ENCODE measurements at places on chromosomes 12 and 14. TPM values are rescaled to one million over a fixed set of nuclear protein-coding genes. Genes with fewer than 3 reads are reported as not detected.

DPPA3 gene
- not detected for total RNA-seq

- no peaks in the 10 kb centered on the region for H3K4me1 ChIP-seq
- no peaks in the 10 kb centered on the region for H3K36me3 ChIP-seq
- peak; percentile 32 for DNase-seq
- no peak overlapping the region for H3K4me3 ChIP-seq
- H3K27ac ChIP-seq: no peak overlapping the region
- H3K27me3 ChIP-seq: no peaks in the 10 kb centered on the region
Observed at GRCh38 chr12:130423991-130424857, 86.5 kb downstream of the PIWIL1 start.

OTX2 gene
- not detected for total RNA-seq

CLEC2A gene
- not detected for total RNA-seq

GRCh38 chr12:43978556-43978955, 142.7 kb downstream of the TMEM117 start:
- no peaks in the 10 kb centered on the region for H3K27me3 ChIP-seq
- no peak overlapping the region for H3K4me3 ChIP-seq
- H3K27ac ChIP-seq: no peak overlapping the region
- no peak for DNase-seq
- H3K4me1 ChIP-seq: no peaks in the 10 kb centered on the region

DNA sequence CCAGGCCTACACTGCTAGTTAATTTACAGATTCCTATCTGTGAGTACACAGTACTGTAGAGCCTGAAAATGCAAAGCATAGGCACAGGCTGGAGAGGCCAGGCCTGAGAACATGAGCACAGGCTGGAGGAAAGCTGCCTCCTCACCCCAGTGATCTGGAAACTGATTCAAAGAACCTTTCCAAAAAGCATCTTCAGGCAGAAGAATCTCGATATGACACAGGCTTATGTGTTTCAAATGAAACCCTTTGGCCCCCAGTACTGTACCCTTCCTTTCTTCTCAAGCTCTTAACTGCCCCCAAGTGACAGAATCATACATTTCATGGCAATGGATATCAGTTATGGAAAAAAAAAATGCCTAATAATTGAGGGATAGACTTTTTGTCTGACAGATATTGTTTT, 122.0 kb downstream of the KCNC2 start:
- no peak overlapping the region for H3K4me3 ChIP-seq
- H3K27me3 ChIP-seq: no peaks in the 10 kb centered on the region
- peaks cover 3% of the 10 kb centered on the region for H3K4me1 ChIP-seq
- no peaks in the 10 kb centered on the region for H3K36me3 ChIP-seq

DNA sequence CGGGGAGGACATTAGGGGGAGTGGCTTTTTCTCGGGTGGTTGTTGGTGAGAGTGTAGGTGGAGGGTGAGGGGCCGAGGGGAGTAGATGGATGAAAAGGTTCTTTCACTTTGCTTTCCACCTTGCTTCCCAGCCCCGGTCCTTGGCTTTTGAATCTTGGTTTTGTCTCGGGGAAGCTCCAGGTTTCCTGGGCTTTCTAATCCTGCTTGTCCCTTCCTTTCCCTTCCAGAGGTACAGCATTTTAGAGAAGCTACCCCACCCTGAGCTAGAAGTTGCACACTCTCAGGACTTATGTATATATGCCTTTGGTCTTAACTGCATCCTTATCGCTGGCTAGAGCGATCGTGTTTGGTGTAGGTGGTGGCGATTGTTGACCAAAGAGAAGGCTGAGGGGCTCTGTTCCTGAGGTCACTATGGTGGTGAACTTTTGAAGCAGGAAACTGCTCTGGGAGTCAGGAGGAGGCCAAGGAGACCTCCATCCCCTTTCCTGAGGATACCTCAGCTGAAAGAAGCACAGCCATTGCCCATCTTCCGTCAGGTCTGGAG, 862 bp downstream of the PIP4K2C start:
- no peak for DNase-seq
- H3K27me3 ChIP-seq: peaks cover 16% of the 10 kb centered on the region
- H3K27ac ChIP-seq: no peak overlapping the region

GRCh38 chr14:88312257-88312656, 10.8 kb downstream of the KCNK10 start:
- DNase-seq: no peak
- no peak overlapping the region for H3K4me3 ChIP-seq
- H3K4me1 ChIP-seq: no peaks in the 10 kb centered on the region
- no peak overlapping the region for H3K27ac ChIP-seq
- H3K27me3 ChIP-seq: no peaks in the 10 kb centered on the region

DNA sequence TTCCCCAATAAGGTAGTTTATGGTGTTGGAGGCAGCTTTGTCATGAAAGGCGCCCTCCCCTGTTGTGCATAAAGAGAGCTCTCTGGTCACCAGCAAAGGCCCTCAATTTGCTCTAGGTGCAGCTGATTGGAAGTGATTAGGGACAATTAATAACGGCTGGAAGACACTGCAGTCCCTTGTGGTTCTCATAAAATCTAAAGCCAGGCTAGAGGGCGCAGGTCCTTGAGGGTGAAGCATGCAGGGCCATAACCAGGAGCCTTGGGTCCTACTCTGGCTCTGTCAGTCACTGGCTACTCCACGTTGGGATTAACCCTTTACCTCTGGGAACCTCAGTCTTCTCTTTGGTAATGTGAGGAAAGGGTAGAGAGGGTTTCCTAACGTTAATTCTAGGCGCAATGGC, 1.9 kb downstream of the DAAM1 start:
- no peaks in the 10 kb centered on the region for H3K36me3 ChIP-seq
- peaks cover 13% of the 10 kb centered on the region for H3K4me1 ChIP-seq
- H3K27ac ChIP-seq: peak overlapping the region; percentile 64

- H3K36me3 ChIP-seq: no peaks in the 10 kb centered on the region
- H3K4me3 ChIP-seq: no peak overlapping the region
- H3K27ac ChIP-seq: no peak overlapping the region
Observed at GRCh38 chr14:92635031-92635430, 113.4 kb downstream of the LGMN start.

DNA sequence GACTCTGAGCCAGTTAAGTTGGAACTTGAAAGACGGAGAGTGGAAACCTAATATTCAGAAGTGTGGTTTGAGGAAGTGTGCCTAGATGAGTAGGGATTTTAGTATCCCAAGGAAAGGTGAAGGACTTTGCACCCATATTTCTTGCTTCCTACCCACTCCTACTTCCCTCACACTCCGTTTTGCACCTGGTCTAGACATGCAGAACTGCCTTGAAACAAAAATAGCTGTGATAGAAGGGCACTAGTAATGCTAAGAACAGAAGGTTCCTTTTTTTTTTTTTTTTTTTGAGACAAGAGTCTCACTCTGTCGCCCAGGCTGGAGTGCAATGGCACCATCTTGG, 732 bp upstream of the ARF3 start:
- H3K27me3 ChIP-seq: no peaks in the 10 kb centered on the region
- H3K4me1 ChIP-seq: peaks cover 23% of the 10 kb centered on the region
- peaks cover 15% of the 10 kb centered on the region for H3K36me3 ChIP-seq

RNF212B gene
- total RNA-seq: not detected

- peak overlapping the region; percentile 33 for H3K4me3 ChIP-seq
- DNase-seq: no peak
- H3K27me3 ChIP-seq: no peaks in the 10 kb centered on the region
- peaks cover 21% of the 10 kb centered on the region for H3K4me1 ChIP-seq
Observed at GRCh38 chr12:123445388-123446332, 9.2 kb upstream of the RILPL2 start.

DNA sequence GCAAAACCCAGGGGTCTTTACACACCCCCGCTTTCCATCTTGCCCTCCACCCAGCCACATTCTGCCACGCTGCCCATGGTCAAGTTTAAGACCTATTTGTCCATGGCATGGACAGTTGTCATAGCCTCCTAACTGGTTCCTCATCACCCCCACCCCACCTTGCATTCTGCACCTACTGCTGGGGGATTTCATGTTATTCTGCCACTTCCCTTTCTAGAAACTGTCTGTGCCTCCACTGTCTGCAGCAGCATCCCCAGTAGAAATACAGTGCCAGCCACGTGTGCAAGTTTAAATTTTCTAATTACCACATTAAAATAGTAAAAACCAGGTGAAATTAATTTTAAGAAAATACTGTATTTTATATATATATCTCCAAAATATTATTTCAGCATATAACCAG, 63.2 kb downstream of the WDR20 start:
- H3K27ac ChIP-seq: no peak overlapping the region
- peaks cover 34% of the 10 kb centered on the region for H3K36me3 ChIP-seq
- H3K4me3 ChIP-seq: no peak overlapping the region
- no peak for DNase-seq
- no peaks in the 10 kb centered on the region for H3K27me3 ChIP-seq
- no peaks in the 10 kb centered on the region for H3K4me1 ChIP-seq

DNA sequence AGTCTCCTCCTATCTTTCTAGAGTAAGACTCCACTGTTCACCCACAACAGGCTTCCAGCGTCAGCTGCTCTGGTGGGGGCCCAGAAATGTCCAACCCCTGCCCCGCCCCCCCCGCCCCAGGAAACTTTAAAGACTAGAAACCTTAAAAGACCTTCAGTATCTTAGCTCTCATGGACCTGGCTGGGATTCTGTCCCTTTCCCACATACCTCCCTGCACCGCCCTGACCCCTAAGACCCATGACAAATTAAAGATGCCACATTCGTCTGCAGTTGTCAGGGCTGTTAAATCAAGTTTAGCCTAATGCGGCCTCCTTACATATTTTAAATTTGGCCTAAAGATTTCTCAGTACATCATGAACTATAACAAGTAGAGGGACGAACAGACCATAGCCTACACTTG, 10.0 kb upstream of the SERPINA10 start:
- H3K27ac ChIP-seq: no peak overlapping the region
- no peak for DNase-seq
- H3K4me3 ChIP-seq: no peak overlapping the region
- no peaks in the 10 kb centered on the region for H3K36me3 ChIP-seq

GRCh38 chr12:89693639-89694202, 14.9 kb downstream of the ATP2B1 start:
- no peaks in the 10 kb centered on the region for H3K27me3 ChIP-seq
- no peaks in the 10 kb centered on the region for H3K36me3 ChIP-seq
- peaks cover 11% of the 10 kb centered on the region for H3K4me1 ChIP-seq
- H3K27ac ChIP-seq: no peak overlapping the region
- DNase-seq: no peak

- no peaks in the 10 kb centered on the region for H3K36me3 ChIP-seq
- peak overlapping the region; percentile 25 for H3K4me3 ChIP-seq
- H3K27ac ChIP-seq: no peak overlapping the region
- H3K27me3 ChIP-seq: peaks cover 36% of the 10 kb centered on the region
- DNase-seq: peak; percentile 32
Observed at GRCh38 chr14:92254786-92255185, 68.2 kb upstream of the SLC24A4 start.

KCNH3 gene
- total RNA-seq: not detected

GRCh38 chr12:2583642-2584401, 210.9 kb upstream of the FKBP4 start:
- peaks cover 17% of the 10 kb centered on the region for H3K4me1 ChIP-seq
- DNase-seq: no peak
- H3K36me3 ChIP-seq: peaks cover 10% of the 10 kb centered on the region
- H3K27ac ChIP-seq: no peak overlapping the region

RTL1 gene
- not detected for total RNA-seq

SMIM41 gene
- not detected for total RNA-seq

KRT74 gene
- not detected for total RNA-seq

DNA sequence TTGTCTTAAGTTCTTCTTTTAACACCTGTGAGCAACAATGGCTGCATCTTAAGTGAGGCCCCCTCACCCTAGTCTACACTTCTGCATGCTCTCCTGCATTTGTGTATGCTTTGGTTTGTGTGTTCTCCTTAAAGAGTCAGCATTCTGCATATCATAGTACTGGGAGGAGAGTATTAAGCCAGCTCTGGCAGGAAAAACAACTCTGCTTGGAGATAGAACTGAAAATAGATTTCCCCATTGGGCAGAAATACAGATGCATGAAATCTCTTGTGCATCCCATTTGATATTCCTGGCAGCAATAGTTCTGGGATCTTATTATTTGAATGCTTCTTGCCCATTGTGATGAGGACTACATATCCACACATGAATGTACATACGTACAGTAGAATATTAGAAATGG, 70.6 kb upstream of the PRICKLE1 start:
- H3K4me3 ChIP-seq: no peak overlapping the region
- no peaks in the 10 kb centered on the region for H3K4me1 ChIP-seq
- H3K27ac ChIP-seq: no peak overlapping the region
- no peaks in the 10 kb centered on the region for H3K27me3 ChIP-seq
- DNase-seq: no peak

TEX52 gene
- total RNA-seq: not detected

WNT5B gene
- total RNA-seq: 59.0 TPM

GRCh38 chr12:78176643-78177042, 345.9 kb downstream of the NAV3 start:
- H3K36me3 ChIP-seq: peaks cover 54% of the 10 kb centered on the region
- no peak overlapping the region for H3K27ac ChIP-seq
- no peaks in the 10 kb centered on the region for H3K27me3 ChIP-seq
- no peak for DNase-seq
- no peaks in the 10 kb centered on the region for H3K4me1 ChIP-seq

BDKRB2 gene
- 4.1 TPM for total RNA-seq

KRT86 gene
- total RNA-seq: under 0.01 TPM

GRCh38 chr12:91215940-91216454, 33.4 kb upstream of the DCN start:
- no peaks in the 10 kb centered on the region for H3K27me3 ChIP-seq
- no peak overlapping the region for H3K4me3 ChIP-seq
- H3K36me3 ChIP-seq: no peaks in the 10 kb centered on the region
- DNase-seq: no peak
- H3K27ac ChIP-seq: peak overlapping the region; percentile 72
- H3K4me1 ChIP-seq: no peaks in the 10 kb centered on the region

CALCOCO1 gene
- total RNA-seq: 167 TPM

- no peak for DNase-seq
- H3K27me3 ChIP-seq: no peaks in the 10 kb centered on the region
- no peaks in the 10 kb centered on the region for H3K4me1 ChIP-seq
- H3K27ac ChIP-seq: no peak overlapping the region
- no peak overlapping the region for H3K4me3 ChIP-seq
Observed at GRCh38 chr12:7460375-7461259, 16.7 kb upstream of the CD163L1 start.

TSHR gene
- not detected for total RNA-seq

Data from osteoblast (primary cell).